ENCODE measurements at places on chromosomes 6 and 20.

- DNase-seq, result no peak
These were observed 29.9 kb downstream of the FBXO30 start for GRCh38 chr6:145784683-145785082.

DNA sequence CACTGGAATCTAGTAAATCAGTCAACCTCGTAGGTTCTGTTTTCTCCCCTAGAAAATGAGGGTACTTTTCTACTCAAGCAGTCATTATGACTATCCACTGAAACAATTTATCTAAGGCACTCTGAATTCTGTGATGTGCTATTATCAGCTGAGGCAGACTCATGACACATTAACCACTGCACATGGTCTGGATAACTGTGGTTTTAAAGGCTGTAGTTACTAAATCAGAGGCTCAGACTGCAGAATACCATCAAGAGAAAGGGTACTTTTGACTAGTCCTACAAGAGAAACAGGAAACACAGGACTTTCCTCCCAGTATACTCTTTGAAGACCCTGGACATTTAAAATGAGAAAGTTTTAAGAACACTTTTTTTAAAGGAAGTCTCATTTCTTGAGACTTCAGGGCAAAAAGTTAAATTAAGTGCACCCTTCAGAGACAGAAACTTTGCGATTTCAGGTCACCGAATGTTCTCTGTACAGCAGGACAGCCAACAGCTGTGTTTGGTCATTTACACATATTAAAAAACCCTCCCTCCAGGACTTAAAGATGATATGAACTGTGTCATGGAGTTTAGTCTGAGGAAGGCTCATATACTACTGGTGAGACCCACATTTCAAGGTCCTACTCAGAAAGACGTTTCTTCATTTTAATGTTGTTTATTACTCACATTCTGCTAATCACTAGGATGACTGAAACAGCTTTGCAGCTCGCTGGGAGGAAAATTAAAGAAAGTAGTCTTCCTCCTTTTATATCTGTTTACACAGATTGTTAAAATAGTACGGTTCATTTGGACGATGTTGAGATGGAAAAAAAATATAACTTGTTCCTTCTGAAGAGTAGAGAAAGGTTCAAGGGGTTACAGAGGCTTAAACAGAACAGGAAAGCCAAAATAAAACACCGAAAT is 19.9 kb downstream of the ATXN1 start:
- DNase-seq, result no peak

GRCh38 chr6:67248077-67248476 is 1387.0 kb upstream of the ADGRB3 start:
- no peak for DNase-seq

DNA sequence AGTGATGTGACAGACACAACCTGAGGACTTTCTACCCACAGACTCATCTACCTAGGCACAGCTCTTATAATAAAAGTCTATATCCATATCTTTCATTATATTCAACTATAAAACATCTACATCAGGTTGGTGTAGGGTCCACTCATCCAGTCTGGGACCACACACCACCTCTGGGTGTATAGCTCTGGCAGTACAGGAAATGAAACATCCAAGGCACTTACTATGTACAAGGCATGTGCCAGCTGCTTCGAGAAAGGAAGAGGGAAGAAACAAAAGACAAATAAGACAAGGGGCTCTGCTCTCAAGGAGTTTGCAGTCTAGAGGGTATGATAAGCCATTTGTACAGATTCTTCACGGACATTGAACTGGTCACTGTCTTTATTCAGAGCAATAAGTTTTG is 18.6 kb downstream of the KIF13A start:
- no peak for DNase-seq

DNA sequence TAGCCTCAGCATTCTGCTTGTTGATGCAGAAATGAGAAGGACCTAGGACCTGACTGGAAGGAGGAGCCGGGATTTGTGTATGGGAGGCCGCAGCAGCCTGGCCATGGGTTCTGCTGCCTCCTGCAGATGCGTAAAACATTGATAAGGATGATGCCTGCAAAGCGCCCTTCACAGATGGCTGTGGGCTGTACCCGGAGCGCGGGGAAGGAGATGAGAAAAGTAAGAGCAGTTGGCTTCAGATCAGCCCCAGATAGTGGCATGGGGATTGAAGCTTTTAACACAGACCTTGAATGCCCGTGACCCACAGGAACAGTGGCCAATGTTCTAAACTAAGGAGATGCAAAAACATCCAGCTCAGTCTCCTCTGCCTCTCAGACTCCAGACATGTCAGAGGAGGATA is 136.4 kb upstream of the KCNG1 start:
- no peak for DNase-seq

- no peak for DNase-seq
These were observed 25.6 kb upstream of the PHACTR3 start for GRCh38 chr20:59578436-59579403.

GRCh38 chr6:67933278-67933677 is 701.8 kb upstream of the ADGRB3 start:
- no peak for DNase-seq

GRCh38 chr20:62993856-62994494 is 12.8 kb downstream of the BHLHE23 start:
- no peak for DNase-seq

DNA sequence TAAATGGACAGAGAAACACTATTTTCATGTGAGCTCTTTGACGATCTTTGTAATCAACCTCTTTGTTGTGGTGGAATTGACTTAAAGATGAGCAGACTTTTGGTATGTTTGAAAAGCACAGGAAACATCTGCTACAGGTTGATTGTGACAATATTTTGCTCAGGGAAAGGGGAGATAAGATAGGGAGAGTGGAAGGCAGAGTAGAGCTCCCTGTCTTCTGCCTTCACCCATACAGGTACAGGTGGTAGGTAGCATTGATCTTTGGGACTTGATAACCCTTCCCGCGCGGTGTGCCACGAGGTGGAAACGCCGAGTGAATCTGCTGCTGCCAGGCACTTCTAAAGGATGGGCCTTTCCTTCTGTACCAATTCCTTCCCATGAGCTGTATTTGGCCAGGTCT is 183.6 kb downstream of the UTRN start:
- peak; percentile 20 for DNase-seq

DNA sequence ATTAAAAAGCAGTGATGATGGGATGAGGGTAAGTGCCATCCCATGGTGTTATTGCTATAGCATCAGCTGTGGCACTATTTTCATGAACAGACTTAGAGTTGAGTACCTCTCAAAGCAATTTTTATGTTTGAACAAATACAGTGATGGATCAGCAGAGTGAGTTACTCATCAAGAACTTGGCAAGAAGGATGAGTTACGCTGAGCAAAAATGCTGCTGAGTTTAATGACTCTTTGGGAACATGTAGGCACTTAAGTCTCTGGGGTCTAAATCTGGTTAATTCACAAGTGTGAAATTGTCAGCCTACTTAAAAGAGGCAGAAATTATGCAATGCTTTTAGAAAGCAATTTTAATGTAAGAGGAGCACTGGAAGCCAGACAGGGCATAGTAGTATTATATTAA is 78.5 kb upstream of the AHI1 start:
- DNase-seq, result no peak

DNA sequence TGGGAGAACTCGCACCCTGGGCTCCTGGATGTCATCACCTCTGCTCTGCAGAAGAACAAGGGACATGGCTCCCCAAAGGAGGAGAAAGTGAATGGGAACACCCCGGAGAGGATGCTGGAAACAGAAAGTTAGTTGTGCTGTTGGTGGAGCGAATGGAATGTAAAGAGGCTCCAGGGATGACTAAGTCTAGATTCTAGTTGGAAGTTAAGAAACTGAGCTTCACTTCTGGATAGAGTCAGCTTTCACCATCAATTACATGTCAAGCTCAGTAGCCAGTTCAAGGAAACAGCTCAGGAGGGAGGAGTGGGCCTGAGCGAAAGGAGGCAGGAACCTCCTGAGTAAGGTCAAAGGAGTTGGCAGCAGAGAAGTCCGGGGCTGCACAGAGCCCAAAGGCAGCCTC is 132.1 kb upstream of the ARID1B start:
- no peak for DNase-seq

- DNase-seq, result no peak
These were observed 1.8 kb upstream of the VIP start for GRCh38 chr6:152748843-152749242.

DNA sequence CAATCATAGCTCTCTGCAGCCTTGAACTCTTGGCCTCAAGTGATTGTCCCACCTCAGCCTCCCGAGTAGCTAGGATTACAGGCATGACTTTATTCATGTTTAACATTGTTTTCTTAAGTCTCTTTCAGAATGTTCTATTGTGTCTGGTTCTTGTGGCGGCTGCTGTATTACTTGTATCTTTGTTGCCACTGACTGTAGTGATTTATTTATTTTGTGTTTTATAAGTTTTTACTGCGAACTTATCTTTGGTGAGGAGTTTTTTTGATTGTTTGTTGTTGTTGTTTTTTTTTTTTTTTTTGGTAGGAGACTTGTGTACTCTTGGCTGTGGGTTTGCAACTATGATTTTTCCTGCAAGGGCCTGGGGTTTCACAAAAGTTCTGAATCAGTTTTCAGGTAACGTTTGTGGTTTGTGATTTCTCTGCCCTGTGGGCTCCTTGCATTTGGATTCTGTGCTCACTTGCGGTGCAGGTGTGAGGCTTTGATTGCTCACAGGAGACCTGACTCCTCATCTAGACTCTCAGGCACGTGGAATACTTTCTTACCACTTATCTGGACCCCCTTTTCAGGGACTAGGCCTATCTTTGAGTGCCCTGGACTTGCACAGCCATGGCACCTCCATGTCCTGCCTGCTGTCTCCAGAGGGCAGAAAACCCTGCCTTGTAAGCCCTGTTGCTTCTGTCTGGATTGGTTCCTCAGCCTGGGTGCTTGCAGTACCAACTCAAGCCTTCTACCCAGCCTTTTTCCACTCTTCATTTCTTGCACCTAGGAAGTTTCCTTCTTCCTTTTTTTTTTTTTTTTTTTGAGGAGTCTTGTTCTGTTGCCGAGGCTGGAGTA is 25.2 kb downstream of the KIF25 start:
- no peak for DNase-seq

DNA sequence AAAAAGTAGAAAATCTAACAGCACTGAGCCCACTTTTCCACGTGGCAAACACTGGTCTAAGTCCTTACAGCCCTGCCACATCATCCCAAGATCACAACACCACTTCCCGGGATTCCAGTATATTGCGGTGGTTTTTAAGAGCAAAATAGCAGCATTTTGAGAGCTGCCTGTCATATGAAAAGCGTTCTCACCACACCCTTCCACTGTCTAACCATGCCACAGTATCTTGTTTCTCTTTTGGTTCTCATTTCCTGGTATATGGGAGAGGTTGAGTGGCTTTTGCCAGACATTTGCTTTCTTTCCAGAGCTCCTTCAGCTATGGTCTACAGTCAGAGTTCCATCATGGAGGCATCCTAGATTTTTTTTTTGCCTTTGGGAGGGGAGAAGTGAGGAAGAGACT is 243.0 kb downstream of the TSHZ2 start:
- no peak for DNase-seq

GRCh38 chr20:64148581-64148980 is 15.7 kb upstream of the MYT1 start:
- DNase-seq, result no peak

GRCh38 chr6:131770776-131771175 is 37.0 kb upstream of the ENPP1 start:
- no peak for DNase-seq

- DNase-seq, result no peak
These were observed 214.9 kb upstream of the RNF217 start for GRCh38 chr6:124747349-124747748.

GRCh38 chr6:3961581-3962215 is 112.5 kb downstream of the FAM50B start:
- no peak for DNase-seq

DNA sequence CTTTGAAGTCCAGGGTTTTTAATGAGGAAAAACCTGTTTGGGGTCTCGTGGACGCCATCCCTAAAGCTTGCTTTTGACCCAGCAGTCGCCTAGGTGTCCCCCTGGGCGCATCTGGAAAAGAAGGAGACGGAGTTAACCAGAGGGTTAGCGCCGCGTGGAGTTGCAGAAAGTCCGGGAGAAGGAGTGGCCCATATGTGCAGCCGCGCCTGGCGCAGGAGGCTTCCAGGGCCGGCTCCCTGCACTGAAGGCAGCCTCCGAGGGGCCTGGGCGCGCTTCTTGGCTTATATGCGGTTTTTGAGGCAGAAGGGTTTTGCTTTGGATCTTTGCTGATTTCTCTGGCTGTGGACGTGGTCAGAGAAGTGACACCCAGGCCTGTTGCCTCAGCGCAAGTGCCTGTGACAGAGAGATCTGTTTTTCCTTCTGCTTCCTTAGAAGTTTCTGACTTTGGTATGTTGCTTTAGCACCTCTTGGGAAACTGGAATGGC is 987 bp downstream of the TMEM181 start:
- no peak for DNase-seq

GRCh38 chr6:154247119-154247861 is 109.3 kb downstream of the IPCEF1 start:
- no peak for DNase-seq

All from stimulated activated CD4-positive, alpha-beta T cell treated with anti-CD3 and anti-CD28 coated beads, Interleukin-4, amount 100 ng/mL, for 1 hour (primary cell).